ENCODE measurements at places on chromosomes 5 and 9.

DNA sequence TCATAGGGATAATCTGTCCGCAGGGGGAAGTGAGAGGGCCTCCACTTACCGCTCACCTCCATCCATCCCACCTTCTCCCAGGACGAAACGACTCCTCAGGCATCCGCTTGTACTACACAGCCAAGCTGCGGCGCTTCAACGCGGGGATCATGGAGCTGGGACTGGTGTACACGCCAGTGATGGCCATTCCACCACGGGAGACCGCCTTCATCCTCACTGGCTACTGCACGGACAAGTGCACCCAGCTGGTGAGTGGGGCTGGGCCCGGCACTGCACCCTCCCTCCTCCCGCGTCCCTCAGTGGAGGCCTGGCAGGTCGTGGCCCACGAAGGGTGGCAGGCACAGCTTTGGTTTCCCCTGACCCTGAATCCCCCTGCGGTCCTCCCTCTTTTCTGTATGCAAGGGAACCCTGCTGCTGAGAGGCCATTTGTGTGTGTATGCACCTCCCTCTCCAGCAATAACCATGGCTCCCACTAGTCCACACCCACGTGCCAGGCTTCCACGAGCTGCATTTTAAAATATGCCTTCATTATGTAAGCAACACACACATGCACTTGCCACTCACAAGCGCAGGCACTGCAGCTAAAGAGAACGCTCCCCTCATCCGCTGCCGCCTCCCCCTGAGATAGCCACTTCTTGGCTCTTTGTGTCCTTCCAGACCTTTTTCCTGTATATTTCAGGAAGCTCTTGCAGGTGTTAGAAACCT is 11.8 kb downstream of the DBH start:
- DNase-seq, result no peak

GRCh38 chr9:37611961-37612360 is 19.6 kb upstream of the TOMM5 start:
- DNase-seq, result no peak

- no peak for DNase-seq
Observed at GRCh38 chr9:78713614-78714405, 416.9 kb downstream of the PSAT1 start.

DNA sequence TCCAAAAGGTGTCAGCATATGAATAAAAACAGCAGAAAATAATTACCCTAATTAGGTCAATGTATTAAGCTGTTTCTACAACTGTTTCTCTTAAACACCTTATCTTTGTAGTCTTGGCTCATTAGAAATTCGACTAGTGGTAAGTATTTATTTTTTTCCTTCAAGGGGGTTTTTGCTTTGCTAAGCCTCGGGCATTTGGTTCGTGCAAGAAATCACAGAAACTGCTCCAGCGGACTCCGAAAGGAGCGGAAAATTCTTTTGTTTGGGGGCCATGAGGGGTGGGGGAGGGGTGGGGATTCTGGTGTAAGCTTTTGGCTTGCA is 757 bp downstream of the ZBED3 start:
- DNase-seq, result no peak

DNA sequence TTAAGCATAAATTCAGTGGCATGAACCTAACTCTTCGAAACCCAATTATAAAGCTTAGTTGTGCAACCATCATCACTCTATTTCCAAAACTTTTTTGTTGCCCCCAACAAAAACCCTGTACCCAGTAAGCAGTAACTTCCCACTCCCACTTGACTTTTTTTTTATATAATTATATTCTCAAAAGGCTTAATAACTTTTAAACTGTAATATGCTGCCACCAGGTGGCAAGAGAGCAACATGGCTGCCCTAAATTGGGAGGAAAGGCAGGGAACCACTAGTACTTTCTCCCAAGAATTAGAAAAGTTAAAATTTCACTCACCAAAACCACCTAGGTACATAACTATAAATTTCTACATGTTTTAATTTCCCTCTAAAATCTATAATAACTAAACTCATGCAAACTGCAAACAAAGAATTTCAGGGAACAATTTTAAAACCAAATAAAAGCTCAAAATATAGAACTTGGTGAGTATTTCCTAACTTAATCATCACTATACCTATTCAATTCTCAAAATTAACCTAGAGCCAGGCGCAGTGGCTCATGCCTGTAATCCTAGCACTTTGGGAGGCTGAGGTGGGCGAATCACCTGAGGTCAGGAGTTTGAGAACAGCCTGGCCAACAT is 50.2 kb upstream of the RNF38 start:
- DNase-seq, result peak; percentile 65

DNA sequence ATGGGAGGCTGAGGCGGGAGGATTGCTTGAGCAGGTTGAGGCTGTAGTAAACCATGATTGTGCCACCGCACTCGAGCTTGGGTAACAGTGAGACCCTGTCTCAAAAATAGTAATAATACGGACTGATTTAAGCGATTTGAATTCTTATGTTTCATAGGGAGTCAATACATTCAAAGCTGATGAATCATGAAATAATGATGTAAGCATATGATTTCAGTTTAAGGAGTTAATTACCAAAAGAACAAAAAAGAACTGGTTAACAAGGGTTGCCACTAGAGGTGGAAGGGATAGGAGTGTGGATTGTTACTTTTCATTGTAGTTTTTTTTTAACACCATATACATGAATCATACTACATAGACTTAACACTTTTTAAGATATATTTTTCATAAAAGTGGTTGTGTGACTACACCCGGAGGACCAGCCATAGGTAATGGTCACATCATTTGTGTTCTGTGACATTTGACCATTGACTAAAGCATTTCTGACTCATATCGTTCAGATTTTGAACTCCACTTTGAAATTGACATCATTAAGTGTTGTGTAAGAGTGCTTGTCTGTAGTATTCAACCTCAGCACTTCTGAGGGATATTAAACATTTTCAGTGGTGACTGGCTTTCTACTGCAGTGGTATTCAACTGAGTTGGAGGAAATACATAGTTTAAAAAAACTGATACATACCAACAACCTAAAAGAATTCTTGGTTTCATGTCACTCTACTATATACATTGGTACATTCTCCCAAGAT is 7.0 kb downstream of the TRMT10B start:
- no peak for DNase-seq

DNA sequence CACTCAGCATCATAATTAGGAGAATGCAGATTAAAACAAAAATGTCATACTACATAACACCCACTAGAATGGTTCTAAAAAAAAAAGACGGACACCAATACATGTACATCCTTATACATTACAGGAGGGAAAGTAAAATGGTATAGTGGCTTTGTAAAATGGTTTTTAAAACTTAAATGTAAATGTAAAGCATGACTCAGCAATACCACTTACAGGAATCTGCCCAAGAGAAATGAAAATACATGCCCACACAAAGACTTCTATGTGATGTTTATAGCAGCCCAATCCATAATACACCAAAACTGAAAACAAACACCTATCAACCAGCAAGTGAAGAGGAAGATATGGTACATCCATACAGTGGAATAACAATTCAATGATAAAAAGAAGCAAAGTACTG is 939.1 kb upstream of the ACO1 start:
- no peak for DNase-seq

GRCh38 chr9:135729480-135729879 is 27.5 kb downstream of the KCNT1 start:
- DNase-seq, result no peak

GRCh38 chr9:126470241-126470993 is 143.3 kb upstream of the LMX1B start:
- no peak for DNase-seq

- no peak for DNase-seq
Observed at GRCh38 chr5:53342236-53342635, 138.2 kb upstream of the FST start.

DNA sequence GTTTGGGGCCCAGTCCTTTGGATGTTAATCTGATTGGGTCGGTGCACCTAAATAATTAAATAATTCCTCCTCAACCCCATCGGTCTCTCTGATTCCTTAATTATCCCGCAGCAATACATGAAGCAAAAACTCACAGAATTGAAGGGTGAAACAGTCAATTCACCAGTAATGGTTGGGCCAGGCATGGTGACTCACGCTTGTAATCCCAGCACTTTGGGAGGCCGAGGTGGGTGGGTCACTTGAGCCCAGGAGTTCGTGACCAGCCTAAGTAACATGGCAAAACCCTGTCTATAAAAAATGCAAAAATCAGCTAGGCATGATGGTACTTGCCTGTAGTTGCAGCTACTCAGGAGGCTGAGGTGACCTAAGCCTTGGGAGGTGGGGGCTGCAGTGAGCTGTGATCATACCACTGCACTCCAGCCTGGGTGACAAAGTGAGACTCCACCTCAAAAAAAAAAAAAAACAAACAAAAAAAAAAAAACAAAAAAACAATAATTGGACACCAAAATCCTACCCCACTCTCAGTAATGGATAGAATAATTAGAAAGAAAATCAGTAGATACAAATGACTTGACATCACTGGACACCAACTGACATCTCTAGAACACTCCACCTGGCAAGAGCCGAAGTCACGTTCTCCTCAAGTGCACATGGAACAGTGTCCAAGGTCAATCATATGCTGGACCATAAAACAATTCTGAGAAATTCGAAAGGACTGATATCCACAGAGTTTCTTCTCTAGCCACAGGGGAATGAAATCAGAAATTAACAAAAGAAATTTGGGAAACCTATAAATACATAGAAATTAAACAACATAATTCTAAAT is 5.3 kb downstream of the ABO start:
- peak; percentile 79 for DNase-seq

- no peak for DNase-seq
Observed at GRCh38 chr9:111524731-111525055, 286 bp upstream of the ZNF483 start.

DNA sequence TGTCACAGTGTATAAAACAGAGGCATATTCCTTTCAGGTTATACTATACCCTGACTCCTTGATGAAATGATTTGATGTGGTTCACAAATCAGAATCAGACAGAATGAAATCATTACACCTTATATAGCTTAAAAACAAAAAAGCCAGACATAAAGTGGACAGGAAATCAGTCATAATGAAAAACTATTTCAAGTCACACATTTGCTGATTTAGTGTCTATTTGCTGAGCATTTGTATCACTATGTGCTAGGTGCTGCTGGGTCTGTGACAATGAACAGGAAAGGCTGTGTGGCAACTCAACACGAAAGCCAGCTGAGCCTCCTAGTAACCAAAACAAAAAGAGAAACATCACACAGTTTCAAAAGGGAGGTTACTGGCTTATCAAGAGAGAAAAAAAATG is 194.0 kb downstream of the EFNA5 start:
- DNase-seq, result no peak

- no peak for DNase-seq
Observed at GRCh38 chr5:90488791-90489190, 14.1 kb downstream of the POLR3G start.

- DNase-seq, result no peak
Observed at GRCh38 chr9:567747-568305, 273.7 kb upstream of the DMRT1 start.

DNA sequence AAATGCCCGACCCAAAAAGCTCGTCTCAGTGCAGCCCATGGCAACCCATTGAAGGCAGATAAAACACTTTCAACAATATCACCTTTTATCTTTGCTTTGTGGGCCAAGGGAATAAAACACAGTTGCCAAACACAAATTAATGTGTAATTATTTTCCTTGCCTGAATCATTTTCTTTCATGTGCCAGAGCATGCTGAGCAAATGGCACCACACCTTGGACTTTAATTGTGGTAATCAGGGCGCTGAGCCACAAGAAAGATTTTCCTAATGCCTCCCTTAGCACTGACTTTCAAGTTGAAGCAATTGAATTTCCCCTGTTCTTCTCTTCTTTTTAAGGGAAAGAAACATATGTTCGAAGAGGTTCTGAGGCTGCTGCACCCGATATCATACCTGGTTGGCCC is 297.1 kb upstream of the MSX2 start:
- DNase-seq, result no peak

DNA sequence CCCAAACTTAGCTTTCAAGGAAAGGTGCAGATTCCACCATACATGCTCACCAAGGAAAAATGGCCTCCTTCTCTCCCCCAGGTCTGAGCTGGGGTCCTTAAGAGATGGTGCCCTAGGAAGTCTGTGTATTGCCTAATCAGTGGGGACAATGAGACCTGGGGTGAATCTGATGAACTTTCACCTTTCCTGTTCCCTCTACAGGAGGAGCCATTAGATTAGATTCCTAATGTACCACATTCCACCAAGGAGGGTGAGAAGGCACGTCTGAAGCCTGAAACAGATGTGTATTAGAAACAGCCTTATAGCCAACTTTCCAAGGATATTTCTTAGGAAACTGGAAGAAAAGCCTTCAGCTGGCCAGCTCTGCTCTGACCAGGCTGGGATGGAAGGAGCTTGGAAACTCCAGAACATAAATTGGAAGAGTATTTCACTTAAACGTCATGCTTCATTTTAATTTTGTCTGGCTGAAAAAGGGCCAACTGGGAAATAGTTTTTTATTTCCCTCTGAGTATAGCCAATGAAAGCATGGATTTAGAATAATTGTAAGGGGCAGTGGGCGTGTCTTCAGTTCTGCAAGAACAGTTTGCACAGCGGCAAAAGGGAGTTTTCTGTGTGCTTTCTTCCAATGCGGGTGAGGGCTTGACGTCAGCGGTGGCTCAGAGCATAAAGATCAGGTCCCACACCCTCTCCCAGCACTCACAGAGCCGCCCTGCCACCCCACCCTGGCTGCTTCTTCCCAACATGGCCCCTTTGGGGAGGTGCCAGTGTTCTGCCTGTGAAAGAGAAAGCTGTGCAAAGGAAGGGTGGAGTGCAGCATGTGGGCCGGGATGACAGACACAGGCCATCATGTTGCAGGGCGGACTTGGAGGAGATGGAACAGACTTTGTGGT is 210.9 kb downstream of the ESM1 start:
- peak; percentile 38 for DNase-seq

GRCh38 chr9:27413511-27414219 is 110.4 kb upstream of the IFNK start:
- DNase-seq, result peak; percentile 43

DNA sequence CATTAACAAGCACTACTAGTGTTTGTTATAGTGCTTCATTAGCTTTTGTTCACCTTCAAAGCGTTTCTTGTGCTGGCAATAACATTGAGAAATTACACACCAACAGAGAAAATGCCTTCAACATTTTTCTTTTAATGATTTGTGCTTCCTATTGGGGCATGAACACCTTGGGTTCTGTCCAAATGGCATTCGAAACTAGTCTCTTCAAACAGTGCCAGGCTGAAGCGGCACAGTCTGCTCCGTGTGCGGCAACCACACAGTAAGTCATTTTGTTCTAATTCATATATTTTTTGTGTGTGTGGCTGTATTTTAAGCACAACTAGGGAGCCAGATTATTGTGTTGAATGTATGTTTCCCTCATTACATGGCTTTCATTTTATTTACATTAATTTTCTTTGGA is 414.7 kb upstream of the SGCD start:
- DNase-seq, result no peak

DNA sequence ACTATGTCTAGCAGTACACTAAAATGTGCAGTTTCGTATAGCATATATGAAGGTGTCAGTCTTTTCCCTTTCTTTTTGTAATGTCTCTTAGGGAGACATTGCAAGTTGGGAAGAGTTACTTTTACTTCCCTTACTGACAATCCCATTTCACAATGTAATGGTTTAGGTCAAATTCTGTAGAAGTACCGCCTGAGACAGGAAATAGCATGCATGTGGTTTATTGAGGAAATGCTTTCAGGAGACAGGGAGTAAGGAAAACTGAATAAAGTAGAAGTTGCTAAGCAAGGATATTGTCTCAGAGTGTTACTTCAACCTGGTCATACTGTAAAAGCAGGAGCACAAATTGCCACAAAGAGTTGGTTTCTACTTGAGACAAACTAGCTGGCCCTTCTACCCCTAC is 32.1 kb upstream of the MSANTD3 start:
- DNase-seq, result no peak

All from OCI-M1 (cell line).